ENCODE measurements at places on chromosomes 13 and 19.

DNA sequence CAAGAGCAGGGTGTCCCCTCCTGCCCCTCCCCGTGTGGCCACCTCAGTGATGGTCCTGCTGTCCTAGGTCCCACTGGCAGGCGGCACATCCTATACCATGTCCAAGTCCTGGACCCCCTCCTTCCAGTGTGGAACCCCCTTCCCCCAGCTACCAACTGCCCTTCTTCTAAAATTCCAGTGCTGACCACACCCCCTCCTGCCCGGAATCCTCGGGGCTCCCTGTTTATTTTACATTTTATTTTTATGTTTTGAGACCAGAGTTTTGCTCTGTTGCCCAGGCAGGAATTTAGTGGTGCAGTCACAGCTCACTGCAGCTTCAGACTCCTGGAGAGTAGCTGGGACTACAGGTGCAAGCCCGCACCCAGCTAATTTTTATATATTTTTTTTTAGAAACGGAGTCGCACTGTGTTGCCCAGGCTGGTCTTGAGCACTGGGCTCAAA is 945 bp upstream of the CPAMD8 start:
- no peak for DNase-seq

GRCh38 chr19:10744801-10745293 is 27.0 kb downstream of the DNM2 start:
- no peak for DNase-seq

GRCh38 chr19:39795001-39795400 is 16.3 kb downstream of the LEUTX start:
- DNase-seq, result no peak

DNA sequence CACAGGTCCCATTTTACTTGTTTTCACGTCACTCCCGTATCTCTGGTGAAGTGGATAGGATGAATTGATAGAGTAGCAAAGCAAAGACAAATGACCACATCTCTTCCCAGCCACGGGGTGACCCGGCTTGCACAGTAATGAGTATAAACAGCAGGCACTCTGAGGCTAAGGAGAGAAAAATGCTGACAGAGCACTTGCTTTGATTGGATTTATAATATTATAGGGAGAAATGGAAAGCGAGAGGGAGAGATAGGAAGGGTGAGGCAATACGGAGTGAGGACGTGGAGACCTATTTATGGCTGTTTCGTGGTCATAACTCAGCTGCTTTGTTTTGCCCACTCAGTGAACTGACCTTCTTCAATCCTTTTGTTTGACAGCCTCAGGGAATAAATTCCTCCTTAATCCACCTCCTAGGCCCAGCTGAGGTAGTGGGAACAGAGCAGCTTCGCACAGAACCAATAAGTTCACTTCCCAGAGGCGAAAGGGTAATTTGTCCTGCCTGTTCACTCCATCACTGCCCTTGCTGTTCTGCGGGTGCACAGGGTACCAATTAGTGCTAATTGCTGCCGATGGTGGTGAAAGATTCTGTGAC is 68.6 kb downstream of the ERCC5 start:
- DNase-seq, result no peak

- DNase-seq, result no peak
These were observed 23.3 kb downstream of the SLC8A2 start for GRCh38 chr19:47448360-47448727.

DNA sequence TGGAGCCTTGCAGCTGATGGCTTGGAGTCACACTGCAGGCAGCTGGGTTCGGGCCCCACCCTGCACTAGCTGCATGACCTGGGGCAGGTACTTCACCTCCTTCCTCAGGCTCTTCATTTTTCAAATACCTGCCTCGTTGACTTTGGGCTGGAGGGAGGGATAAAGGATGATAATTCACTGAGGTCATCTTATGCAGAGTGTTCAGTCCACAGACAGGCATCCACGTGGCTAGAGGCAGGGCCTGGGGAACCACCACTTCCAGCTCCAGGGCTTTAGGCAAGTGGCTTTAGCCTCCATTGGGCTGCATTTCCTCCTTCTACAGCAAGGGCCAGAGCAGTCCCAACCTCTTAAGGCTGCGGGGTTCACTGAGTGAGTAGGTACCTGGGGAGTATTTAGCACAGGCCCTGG is 84.8 kb downstream of the SIPA1L3 start:
- no peak for DNase-seq

DNA sequence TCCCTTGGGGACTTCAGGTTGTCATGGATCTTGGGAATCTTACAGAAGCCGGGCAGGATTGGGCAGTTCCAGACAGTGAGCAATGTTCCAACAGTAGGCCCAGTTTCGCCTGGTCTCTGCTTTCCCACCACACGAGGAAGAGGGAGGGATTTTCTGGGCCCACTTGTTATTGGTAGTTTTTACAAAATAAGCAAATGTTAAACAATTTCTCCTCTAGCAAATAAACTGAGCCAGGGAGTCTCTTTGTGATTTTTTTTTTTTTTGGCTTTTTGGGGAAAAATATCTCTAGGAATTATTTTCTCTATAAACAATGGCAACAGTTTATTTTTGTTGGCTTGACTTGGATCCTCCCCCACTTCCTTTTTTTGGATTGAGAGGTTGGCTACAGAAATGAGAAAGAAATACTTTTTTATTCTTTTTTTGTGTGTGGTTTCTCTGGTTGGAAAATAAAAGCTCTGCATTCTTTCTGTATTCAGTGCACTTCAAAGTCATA is 89.3 kb downstream of the TM9SF2 start:
- DNase-seq, result no peak

DNA sequence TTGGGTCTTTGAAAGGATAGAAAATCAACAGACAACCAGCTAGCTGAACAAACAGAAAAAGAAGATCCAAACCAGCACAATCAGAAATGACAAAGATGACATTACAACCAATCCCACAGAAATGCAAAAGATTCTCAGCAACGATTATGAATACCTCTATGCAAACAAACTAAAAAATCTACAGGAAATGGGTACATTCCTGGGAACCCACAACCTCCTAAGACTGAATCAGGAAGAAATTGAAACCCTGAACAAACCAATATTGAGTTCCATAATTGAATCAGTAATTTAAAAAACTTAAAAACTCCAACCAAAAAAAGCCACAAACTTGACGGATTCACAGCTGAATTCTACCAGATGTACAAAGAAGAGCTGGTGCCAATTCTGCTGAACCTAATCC is 20.9 kb upstream of the C1QTNF9B start:
- DNase-seq, result no peak

DNA sequence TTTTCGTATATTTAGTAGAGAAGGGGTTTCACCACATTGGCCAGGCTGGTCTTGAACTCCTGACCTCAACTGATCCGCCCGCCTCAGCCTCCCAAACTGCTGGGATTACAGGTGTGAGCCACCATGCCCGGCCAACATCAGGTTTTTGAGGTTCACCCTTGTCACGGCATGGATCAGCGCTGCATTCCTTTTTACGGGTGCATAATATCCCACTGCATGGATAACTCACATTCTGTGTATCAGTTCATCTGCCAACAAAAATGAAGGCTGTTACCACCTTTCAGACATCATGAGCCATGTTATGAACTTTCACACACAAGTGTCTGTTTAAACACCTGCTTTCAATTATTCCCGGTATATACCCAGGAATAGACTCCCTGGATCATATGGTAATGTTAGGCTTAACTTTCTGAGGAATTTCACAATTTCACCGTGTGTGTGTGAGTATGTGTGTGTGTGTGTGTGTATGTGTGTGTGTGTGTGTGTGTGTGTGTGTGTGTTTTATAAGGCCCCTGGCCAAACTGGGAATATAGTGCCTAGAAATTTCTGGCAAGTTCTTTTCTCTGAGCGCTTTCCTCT is 52.2 kb downstream of the AP1M1 start:
- DNase-seq, result no peak

GRCh38 chr19:10961073-10961860 is 437 bp downstream of the SMARCA4 start:
- DNase-seq, result no peak

GRCh38 chr13:33264620-33264978 is 21.0 kb downstream of the STARD13 start:
- no peak for DNase-seq

DNA sequence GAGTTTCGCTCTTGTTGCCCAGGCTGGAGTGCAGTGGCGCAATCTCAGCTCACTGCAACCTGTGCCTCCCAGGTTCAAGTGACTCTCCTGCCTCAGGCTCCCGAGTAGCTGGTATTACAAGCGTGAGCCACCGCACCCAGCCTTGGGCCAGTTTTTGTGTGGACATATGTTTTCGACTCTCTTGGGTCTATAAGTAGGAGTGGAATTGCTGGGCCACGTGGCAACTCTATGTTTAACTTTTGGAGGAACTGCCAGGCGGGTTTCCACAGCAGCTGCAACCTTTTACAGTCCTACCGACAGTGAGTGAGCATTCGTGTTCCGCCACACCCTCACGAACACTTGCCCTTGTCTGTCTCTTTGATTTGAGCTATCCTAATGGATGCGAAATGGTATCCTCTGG is 44.9 kb downstream of the BICRA start:
- no peak for DNase-seq

DNA sequence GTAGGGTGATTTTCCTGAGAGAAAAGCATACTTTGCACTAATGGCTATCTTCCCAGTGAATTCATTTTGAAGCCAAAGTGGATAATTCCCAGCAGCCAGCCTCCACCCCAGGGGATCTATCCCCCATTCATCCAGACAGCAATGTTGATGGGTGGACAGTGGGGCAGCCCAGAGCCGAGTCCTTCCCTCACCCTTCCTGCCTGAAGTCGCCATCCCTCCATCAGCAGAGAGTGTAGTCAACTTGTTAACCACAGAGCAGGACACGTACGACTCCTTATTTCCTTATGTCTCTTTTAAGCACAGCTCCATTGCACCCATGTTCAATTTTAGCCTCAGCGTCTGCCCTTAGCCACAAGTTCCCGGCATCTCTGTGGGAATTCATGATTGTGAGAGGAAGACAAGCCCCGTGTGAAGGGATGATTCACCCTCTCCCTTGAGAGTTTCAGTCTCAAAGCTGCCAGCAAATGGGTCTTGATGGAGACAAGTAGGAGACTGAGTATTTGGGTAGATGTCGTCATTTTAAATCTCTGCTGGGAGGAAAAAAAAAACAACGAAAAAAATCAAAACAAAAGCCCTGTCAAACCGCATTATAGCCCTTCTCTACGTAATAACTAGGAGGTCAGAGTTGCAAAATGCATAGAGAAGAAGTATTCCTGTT is 58.3 kb upstream of the MEDAG start:
- DNase-seq, result no peak

DNA sequence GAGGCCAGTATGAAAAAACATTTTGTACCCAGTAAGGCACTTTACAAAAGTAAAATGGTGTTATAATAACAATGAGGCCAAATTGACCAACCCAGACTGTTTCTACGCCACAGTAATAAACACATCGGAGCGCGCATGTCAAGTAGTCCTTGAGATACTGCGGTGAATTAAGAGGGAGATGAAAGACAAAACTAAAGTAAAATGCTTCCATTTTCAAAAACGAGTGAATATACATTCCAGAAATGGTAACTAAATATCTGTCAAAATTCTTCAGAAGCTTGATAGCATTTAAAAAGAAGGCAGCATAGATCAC is 19.0 kb downstream of the N4BP2L1 start:
- DNase-seq, result peak; percentile 97

- no peak for DNase-seq
These were observed 2815.8 kb downstream of the PCDH9 start for GRCh38 chr13:64414381-64414780.

DNA sequence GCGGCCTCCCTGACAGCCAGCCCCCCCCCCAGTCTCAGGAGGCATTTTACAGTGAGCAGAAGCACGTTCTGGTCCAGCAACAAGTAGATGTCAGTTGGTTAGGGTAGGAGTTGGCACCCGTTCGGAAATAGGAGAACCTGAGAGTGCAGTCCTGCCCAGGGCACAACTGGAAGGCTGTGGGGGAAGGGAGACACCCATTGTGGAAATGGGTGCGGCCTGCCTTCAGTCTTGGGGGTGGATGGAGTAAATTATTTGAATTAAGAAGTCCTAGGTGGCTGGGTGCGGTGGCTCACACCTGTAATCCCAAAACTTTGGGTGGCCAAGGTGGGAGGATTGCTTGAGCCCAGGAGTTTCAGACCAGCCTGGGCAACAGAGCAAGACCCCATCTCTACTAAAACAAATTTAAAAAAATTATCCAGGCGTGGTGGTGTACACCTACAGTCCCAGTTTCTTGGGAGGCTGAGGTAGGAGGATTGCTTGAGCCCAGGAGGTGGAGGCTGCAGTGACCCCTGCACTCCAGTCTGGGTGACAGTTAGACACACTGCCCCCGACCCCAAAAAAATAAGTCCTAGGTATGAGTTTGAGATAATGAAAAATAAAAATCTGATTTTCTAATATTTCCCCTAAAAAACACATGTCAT is 1.2 kb downstream of the CIRBP start:
- DNase-seq, result no peak

Data from NCI-H748 treated with DMSO at 0.1 percent for 48 hours (cell line).